ENCODE measurements at places on chromosomes 4 and X.
A peak's percentile ranks its signal among the peaks of the same experiment; 100 is the strongest.

- DNase-seq = peak; percentile 29
Observed at GRCh38 chr4:174714393-174715211, 114.4 kb downstream of the GLRA3 start.

GRCh38 chr4:55592014-55592413 is at the start of gene PDCL2:
Gene PDCL2, minus strand, starts transcription at chr4:55592245. Its CDS starts 136 bp downstream, at chr4:55592109.
- no peak for DNase-seq

DNA sequence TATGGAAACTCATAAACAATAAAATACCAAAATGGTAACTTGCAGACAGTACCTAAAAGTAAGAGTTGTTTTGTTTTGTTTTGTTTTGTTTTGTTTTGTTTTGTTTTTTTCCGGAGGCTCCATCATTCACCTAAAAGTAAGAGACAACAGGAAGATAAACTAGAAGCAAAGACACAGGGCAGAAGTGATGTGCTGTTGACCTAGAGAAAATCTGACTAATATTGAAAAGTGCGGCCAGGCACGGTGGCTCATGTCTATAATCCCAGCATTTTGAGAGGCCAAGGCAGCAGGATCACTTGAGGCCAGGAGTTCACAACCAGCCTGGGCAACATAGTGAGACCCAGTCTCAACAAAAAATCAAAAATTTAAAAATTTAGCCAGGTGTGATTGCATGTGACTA is 5.6 kb upstream of the CENPC start:
- DNase-seq = no peak

DNA sequence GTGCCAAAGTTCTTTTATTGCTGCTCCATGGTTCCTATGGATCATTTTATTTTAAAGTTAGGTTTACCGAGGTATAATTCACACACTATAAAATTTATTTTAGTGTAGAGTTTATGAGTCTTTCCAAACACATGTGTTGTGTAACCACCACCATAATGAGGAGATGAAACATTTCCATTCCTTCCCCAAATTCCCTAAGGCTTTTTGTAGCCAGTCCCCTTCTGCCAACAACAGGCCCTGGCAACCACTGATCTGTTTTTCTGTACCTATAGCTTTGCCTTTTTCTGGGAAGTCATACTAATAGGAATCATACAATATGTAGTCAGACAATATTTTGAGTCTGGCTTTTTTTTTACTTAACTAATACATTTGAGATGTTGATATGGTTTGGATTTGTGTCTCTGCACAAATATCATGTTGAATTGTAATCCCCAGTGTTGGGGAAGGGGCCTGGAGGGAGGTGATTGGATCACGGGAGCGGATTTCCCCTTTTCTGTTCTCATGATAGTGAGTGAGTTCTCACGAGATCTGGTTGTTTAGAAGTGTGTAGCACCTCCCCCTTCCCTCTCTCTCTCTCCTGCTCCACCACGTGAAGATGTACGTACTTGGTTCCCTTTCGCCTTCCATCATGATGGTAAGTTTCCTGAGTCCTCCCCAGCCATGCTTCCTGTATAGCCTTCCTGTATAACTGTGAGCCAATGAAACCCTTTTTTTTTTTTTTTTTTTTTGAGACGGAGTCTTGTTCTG is 59.6 kb upstream of the DHX15 start:
- DNase-seq = no peak

- DNase-seq = no peak
Observed at GRCh38 chrX:108426262-108426661, 12.0 kb downstream of the COL4A6 start.

DNA sequence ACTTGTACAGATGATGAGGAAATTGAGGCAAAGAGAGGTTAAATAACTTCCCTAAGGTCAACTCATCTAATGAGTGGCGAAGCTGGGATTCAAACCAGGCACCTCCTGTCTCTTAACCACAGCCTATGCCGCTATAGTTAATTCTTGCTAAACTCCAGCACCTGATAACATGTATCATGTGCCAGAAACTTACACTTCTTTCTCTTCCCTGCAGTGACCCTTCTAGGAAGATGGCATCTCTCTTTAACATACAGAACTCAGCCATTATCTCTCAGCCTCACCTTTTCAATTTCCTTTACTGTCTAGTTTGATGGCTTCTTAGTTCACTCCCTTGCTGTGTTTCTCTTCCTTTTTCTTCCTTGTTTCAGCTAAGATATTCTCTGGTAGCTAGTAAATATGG is 2.5 kb downstream of the VBP1 start:
- no peak for DNase-seq

- DNase-seq = no peak
Observed at GRCh38 chrX:97705936-97706335, 822.2 kb downstream of the RPA4 start.

DNA sequence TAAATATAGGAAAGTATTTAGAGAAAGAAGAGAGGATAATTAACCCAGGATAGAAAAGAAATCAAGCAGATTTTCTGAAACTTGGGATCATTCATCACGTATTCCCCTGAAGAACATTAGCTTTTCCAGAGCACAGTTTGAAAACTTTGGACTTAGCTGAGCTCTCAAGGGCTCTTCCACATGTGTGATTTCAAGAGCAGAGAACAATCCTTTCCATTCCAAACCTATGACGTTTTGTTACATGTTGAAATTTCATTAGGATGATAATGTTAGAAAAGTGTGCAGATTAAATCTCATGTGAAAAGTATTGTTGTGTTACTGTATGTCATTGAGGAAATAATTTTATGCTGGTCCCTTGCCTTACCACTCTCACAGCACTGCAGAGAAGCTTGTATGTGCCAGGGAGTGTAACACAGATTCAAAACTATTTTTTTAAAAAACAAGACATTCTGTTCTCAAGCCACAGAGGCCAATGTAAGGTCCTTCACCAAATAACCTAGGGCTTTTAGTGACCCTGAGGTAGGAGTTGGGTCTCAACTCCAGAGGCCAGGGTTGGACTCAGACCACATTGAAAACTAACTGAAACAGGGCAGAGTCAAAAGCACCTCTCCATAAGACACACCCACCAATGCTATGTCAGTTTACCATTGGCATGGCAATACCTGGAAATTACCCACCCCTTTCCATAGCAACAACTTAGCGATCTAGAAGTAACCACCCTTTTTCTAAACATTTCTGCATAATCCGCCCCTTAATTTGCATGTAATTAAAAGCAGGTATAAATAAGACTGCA is 141.3 kb downstream of the ANXA5 start:
- no peak for DNase-seq

DNA sequence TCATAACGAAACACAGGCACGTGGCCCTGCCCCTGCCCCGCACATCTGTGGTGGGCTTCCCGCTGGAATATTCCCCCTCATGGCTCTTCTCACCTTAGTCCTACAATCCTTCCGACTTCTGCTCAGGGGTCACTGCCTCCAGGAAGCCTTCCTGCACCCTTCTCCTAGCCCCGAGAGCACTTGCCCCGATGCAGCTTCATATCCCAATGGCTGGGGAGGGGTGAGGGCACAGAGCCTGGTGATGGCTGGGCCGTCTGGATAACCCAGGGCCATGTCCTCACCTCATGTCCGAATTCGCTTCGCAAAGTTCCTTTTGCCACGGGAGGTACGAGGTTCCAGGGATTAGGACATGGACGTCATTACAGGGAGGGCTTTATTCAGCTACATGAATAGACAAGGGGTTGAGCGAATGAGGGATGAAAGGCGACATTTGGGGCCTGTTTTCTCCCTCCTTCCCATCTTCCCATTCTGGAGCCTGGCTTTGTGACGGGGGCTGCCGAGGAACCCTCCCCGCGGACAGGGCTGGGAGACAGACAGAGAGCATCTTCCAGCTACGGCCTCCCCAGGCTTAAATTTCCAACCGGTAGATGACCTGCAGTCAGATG is 35.5 kb upstream of the HMX1 start:
- DNase-seq = no peak

GRCh38 chrX:43676971-43677572 is 21.0 kb downstream of the MAOA start:
- peak; percentile 81 for DNase-seq

DNA sequence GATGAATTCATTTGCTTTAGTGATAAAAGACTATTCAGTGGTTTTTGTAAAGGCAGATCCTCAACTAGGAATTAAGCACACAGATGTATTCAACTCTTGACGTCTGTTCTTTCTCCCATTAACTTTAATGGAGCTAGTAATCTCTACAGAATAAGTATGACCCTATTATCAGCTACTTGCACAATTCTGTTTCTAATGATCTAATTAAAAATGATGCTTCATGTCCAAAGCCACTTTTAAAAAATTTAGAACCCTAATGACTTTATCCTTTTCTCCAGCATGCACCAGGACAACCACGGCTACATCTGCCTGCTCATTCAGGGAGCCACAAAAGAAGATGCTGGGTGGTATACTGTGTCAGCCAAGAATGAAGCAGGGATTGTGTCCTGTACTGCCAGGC is 85.4 kb downstream of the CBR4 start:
- DNase-seq = no peak

GRCh38 chr4:64713256-64713840 is 304.1 kb upstream of the TECRL start:
- DNase-seq = peak; percentile 40

DNA sequence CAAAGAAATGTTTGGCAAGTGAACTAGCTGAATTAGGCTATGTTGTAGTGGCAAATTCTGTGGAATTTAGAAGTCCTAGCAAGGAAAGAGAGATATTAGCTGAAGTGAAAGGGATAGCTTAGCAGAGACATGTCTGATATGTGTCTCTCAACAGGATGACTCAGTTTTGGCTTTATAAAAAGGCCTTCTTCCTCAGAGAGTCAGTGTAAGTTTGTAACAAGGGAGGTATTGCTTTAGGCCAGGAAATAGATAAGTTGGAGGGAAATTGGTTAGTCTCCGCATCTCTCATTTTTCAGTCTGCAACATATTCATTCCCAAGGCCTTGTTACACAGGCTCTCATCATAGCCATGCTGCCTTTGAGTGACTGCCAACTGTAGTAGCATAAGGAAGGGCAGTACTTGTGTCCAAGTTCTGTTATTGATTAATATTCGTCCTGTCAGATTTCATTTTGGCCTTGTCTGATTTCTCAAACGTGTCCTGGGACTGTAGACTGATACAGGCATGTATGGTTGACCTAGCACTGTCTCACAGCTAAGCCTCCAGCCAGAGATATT is 4.0 kb downstream of the TMEM164 start:
- DNase-seq = no peak

GRCh38 chrX:105101378-105101777 is 119.1 kb downstream of the TEX13A start:
- no peak for DNase-seq

GRCh38 chr4:185734214-185734613 is 77.8 kb downstream of the SORBS2 start:
- DNase-seq = no peak

DNA sequence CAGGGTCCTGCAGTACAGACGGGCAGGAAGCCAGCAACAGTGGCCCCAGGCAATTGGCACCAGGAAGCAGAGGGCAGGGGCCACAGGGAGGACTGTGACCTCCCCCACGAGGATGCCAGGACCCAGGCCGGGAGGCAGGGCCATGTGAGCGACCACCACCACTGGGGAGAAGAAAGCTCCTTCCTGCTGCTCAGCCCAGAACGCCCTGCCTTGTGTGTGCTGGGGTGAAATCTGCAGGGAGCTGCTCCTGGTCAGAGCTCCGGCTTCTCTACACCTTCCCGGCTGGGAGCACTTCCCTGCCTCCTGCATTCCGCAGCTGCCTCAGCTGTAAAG is 100.4 kb downstream of the HMX1 start:
- no peak for DNase-seq

- DNase-seq = no peak
Observed at GRCh38 chr4:52004414-52004813, 15.7 kb downstream of the LRRC66 start.

DNA sequence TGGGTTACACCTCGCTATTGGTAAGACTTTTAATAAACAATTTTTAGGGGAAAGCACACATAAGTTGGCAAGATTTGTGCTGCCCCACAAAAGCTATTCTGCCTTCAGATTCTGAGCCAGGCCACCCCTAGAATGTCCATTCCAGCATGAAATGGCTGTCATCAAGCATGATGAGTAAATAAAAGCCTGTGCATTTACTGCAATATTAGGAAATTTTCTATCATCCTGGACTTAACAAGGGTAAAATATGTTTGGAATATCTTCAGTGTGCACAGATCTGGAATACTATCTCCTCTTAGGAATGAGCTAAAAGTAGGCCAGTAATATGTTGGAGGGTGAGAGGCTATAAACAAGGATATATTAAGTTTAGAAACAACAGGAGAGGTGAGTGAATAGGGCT is 510.9 kb downstream of the ANKRD50 start:
- no peak for DNase-seq

DNA sequence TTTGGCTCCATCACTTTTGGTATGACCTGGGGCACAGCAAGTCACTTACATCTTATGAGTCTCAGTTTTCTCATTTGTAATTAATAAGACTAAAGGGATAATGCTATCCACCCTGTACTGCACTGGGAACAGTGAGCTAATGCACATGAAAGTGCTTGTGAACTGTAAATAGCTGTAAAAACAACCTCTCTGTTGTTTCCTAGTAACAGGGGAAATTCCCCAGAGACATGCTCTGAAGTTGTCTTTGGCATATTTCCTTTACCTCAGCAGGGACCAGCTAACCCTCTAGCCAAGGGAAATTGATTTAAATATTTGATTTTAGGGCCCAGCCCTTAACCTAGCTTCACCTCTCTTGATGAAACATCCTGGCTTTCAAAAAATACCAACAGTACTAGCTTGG is 6.1 kb upstream of the CYSLTR1 start:
- DNase-seq = no peak

DNA sequence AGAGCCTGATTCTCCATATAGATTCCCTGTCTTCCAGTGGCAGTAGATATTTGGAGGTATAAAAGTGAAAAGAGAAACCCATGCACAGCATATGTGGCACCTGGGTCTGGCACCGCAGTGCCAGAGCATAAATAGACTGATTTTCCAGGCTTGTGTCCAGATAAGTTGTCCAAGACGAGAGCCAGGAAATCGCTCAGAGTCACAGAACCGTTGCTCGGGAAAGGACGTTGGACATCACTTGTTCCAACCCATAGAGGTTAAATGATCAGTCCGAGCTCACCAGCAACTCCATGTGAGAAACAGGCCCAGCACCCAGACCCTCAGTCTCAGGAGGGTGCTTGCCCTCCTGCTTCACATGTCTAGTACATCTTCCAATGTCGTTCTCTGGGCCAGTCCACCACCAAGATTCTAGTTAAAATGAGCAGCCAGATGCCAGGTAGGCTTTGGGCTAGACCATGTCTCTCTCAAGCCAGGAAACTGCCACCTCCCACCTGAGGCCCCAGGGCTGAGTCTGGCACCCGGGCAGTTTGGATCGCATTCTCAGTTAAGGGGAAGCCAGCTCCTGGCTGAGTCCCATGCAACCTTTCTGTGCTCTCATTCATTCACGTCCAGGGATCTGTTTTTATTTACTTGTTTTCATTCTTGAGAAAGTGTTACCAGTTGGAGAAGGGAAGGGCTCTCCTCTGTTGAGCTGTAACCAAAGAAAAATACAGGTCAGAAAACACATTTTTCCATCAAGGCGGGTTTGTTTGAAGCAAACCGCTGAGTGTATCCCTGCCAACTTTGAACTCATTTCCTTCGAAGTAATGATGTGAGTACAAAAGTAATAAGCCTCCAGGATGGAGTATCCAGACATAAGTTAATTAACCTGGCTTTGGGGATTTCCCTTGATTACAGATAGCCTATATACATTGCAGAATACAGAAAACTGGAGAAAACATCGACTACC is 91.7 kb downstream of the PHOX2B start:
- no peak for DNase-seq

GRCh38 chrX:35104626-35105025 is 162.0 kb downstream of the FAM47B start:
- no peak for DNase-seq

GRCh38 chr4:14054391-14054790 is 426.9 kb upstream of the BOD1L1 start:
- DNase-seq = no peak

Data from SK-N-DZ (cell line).